ENCODE measurements at places on chromosomes 4 and X. TPM values are rescaled to one million over a fixed set of nuclear protein-coding genes. Genes with fewer than 3 reads are reported as not detected.

- DNase-seq = no peak
- no peaks in the 10 kb centered on the region for H3K27me3 ChIP-seq
- no peak overlapping the region for H3K4me3 ChIP-seq
- no peaks in the 10 kb centered on the region for H3K4me1 ChIP-seq
- no peak overlapping the region for H3K27ac ChIP-seq
- no peaks in the 10 kb centered on the region for H3K36me3 ChIP-seq
Observed at GRCh38 chr4:131426023-131426758, 1722.9 kb upstream of the PCDH10 start.

- H3K36me3 ChIP-seq = no peaks in the 10 kb centered on the region
- H3K27me3 ChIP-seq = no peaks in the 10 kb centered on the region
Observed at GRCh38 chrX:11953615-11954014, 184.7 kb upstream of the FRMPD4 start.

DNA sequence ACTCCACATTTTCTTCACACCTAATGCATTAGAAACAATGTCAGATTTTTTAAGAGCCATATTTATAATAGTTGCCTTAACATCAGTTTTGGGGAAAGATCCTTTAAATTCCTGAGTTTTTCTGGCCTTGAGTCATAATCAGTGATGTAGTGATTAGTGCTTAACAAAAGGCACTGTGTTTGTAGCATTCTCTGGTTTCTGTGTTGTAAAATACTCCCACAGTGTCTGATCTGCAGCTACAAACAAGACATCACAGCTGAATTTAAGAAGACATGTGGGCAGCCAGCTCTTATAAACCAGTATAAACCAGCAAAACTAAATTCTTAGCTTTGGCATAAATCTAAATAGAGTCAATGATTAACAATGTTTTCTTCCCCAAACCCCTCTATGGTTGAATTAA is 233.8 kb downstream of the FSTL5 start:
- no peak overlapping the region for H3K27ac ChIP-seq
- H3K36me3 ChIP-seq = no peaks in the 10 kb centered on the region
- H3K4me3 ChIP-seq = no peak overlapping the region
- H3K4me1 ChIP-seq = no peaks in the 10 kb centered on the region

DNA sequence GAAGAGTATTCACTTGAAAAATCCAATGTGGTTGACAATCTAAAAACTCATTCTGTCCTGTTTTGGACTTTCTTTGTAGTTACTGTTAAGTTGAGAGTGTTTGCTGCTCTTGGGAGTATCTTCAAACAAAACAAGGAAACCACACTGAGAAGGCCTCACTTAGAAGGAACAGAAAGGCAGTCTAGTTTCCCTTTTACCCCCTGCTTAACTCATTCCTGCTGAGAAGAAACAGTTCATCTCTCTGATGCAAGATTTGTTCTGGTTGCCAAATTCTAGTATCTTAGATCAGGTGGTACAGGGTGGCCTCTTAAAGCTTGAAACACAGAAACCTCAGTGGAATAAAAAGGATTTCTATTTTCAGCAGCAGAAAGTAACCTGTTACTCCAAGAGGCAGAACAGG is 41.4 kb downstream of the GUCY2F start:
- no peak for DNase-seq
- H3K4me3 ChIP-seq = no peak overlapping the region
- no peaks in the 10 kb centered on the region for H3K4me1 ChIP-seq
- no peaks in the 10 kb centered on the region for H3K36me3 ChIP-seq
- H3K27ac ChIP-seq = no peak overlapping the region
- no peaks in the 10 kb centered on the region for H3K27me3 ChIP-seq

DNA sequence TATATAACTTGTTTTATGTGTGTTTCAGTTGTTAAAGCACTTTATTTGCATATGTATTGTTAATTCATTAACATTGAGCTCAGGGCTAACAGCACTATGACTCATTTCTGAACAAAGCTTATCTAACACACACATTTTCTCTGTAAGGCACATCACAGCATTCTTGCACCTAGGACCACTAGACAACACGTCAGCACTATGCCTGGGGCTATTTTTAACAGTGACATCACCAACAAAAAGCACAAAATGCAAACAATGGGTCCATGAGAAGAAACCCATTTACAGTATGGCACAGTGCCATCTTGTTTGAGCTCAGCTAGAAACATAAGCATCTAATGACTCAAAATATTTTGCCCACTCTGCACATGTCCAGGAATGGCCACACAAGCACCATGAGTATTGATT is 124.4 kb downstream of the RELL1 start:
- no peak overlapping the region for H3K4me3 ChIP-seq
- H3K4me1 ChIP-seq = no peaks in the 10 kb centered on the region
- H3K36me3 ChIP-seq = no peaks in the 10 kb centered on the region
- H3K27ac ChIP-seq = no peak overlapping the region
- no peaks in the 10 kb centered on the region for H3K27me3 ChIP-seq

DNA sequence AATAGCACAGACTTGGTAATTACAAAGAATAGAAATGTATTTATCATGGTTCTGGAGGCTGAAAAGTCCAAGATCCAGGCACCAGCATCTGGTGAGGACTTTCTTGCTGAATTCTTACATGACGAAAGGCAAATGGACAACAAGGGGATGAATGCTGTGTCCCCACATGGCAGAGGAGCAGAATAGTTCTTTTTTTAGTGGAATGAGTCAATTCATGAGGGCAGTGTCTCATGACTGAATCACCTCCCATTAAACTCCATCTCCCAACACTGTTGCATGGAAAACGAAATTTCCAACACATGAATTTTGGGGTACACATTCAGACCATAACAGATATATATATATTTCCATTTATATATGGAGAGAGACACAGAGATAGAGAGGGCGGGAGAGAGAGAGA is 628.3 kb downstream of the TRIML1 start:
- no peak overlapping the region for H3K4me3 ChIP-seq
- no peaks in the 10 kb centered on the region for H3K4me1 ChIP-seq
- DNase-seq = no peak
- no peak overlapping the region for H3K27ac ChIP-seq
- H3K27me3 ChIP-seq = no peaks in the 10 kb centered on the region

- no peak overlapping the region for H3K27ac ChIP-seq
- no peaks in the 10 kb centered on the region for H3K4me1 ChIP-seq
- no peak overlapping the region for H3K4me3 ChIP-seq
- H3K36me3 ChIP-seq = no peaks in the 10 kb centered on the region
Observed at GRCh38 chrX:101999644-102000539, 68.1 kb upstream of the ZMAT1 start.

The LRCH2 gene
- total RNA-seq = not detected

The TAF7L gene
- not detected for total RNA-seq

The GAGE12F gene
- total RNA-seq = not detected

The FTHL17 gene
- not detected for total RNA-seq

The RXFP1 gene
- total RNA-seq = not detected

The DUSP21 gene
- not detected for total RNA-seq
